ENCODE measurements at places on chromosomes 13 and 19.

DNA sequence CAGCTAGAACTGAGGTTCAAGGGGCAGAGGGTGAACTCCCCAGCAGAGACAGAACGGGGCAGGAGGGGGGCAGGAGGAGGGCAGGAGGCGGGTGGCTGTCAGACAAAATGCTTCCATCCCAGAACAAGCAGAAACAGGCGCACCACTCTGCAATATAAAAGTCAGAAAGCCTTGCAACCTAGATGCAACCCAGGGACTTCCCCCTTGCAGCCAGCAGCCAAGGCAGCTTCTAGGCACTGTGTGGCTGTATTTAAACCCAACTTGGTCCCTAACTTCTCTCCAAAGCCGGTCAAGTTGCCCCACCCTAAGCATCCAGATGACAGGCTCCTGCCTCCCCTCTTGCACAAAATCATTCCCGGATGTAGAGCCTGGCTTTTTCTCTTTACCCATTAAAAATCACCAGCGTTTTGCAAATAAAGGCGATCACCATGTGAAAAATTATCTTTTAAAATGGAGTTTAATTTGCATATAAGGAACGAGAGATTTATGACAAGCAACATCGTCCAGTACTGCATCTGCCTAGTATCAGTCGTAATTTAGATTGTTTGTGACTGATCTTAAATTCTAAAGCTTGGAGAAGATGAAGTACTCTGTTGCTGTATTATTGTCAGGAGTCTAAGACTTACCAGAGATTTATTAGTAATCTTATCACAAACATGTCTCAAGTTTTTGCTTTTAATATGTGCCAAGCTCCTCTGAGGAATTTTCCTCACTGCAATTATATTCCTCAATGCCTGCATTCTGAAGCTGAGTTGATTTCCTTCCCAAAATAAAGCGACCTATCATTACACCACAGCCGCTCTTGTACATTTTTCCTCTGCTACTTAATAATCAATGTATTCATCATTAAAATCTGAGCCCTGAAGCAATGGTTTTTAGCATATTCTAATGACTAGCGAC is 307.1 kb upstream of the ZNF507 start:
- no peak for DNase-seq

DNA sequence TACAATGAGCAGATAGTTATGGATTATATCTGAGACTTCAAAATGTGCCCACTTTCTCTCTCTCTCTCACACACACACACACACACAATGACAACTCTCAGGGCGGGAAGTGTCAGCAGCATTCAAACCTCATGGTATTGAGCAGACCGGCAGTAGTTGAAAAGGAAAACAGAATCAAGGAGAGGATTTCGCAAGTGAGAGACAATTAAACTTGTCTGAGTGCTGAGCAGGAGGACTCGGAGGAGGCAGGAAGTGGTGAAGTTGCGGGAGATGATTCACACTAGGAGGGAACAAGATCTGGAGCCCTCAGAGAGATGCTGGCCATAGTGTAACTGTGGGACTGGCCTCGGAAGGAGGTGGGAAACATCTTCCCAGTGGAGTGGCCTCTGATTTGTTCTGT is 353.1 kb downstream of the EFNB2 start:
- peak; percentile 95 for DNase-seq

GRCh38 chr19:47058621-47059022 is 10.2 kb upstream of the TMEM160 start:
- no peak for DNase-seq

DNA sequence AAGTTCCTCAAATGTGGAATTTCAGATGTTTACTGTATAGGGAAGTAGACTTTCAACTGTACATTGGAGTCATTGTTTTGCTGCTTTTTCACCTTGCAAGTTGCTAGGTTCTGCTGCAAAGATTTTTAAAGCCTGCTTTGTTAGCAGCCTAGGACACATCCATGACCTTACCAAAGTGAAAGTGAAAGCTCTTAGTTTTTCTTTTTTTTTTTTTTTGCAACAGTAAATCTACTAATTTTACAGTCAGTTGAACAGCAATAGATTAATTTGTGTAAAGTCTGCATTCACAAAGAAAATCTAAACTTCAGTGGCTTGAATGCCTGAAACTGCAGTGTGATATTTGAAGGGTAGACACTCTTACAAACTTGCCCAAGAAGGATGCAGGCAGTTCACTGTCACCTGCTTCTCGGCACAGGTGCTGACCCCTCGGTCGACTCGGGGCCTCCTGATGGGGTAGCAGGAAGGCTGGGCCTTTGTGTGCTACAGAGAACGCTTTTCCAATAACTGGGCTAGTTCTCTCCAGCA is 5.0 kb upstream of the MTIF3 start:
- DNase-seq, result no peak

- no peak for DNase-seq
Measured at GRCh38 chr13:28743020-28743419, 24.2 kb upstream of the SLC46A3 start.

DNA sequence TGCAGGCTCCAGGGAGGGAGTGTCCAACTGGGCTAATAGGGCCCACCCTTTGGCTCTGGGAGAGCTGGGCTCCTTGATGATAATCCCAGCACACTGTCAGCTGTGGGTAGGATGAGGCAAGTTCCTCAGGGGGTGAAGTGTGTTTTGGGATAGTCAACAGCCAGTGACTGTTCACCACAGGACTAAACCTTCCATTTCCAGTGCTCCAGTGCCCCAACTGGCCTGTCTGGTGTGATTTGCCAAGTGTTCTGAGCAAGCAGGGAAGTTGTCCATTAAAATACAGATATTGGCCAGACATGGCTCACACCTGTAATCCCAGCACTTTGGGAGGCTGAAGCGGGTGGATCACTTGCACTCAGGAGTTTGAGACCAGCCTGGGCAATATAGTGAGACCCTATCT is 150.9 kb downstream of the TM9SF2 start:
- no peak for DNase-seq

DNA sequence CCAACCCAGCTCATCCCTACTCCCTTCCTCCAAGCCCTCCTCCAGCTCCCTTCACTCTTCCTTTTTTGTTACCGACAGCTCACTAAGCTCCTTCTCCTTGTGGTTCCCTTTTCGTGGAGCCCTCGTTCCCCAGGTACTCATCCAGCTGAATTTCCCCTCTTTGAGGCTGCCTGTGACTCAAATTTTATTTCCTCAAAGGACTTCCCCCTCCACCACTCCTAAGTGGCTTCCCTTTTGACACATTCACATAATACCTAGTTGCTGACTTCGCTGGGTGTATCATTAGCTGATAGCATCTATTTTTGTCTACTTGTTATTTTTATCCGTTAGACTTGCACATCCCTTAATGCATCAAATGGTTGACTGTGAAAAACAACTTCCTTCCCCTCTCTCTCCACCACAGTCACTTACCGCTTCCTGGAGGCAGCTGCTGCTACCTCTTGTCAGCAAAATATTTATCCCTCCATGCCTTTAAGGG is 14.5 kb downstream of the FFAR2 start:
- no peak for DNase-seq

GRCh38 chr19:30605333-30605732 is 233.1 kb downstream of the ZNF536 start:
- DNase-seq, result no peak

- peak; percentile 95 for DNase-seq
Measured at GRCh38 chr13:99501184-99501847, at the start of gene TM9SF2. TM9SF2 (plus strand) TSS chr13:99501472; CDS start chr13:99501607, 135 bp downstream.

- DNase-seq, result no peak
Measured at GRCh38 chr13:65453982-65454381, 1776.2 kb downstream of the PCDH9 start.

DNA sequence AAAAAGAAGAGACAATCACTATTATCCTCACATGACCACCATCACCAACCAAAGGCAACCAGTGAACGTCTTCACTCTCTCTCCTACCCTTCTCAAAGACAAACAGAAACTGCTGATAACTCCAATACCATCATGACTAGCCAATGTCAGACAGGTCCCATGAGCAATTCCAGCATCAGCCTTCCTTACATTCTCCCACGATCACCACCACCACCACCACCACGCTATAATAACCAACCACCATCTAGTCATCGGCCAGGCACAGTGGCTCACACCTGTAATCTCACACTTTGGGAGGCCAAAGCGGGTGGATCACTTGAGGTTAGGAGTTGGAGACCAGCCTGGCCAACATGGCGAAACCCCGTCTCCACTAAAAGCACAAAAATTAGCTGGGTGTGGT is 3.9 kb downstream of the MYO1F start:
- DNase-seq, result no peak

GRCh38 chr13:101303521-101303920 is 112.8 kb downstream of the NALCN start:
- peak; percentile 17 for DNase-seq

GRCh38 chr13:113218586-113218985 is 9.2 kb downstream of the CUL4A start:
- DNase-seq, result no peak

DNA sequence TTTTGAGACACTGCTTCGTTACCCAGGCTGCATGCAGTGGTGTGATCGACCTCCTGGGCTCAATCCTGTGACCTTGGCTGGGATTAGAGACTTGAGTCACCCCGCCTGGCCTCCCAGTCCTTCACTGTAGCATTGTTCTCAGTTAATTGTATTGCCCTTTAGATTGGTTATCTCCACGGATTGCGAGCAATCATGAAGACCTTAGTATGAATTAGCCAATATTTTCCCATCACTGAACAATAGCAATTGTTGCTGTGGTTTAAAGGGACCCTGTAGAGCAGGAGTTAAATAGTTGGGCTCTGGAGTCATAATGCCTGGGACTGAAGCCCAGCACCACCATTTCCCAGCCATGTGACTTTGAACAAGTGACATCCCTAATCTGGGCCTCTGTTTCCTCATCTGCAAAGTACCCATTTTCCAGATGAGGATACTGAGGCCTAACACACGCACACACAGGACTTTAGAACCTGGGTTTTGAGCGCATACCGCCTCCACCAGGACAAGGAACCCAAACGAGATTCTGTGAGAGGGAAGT is 8.4 kb downstream of the PPP1R14A start:
- DNase-seq, result no peak

Measured in fibroblast of mammary gland (primary cell).